ENCODE measurements at places on chromosomes 7 and 10.

GRCh38 chr10:127052001-127052400, 144.4 kb downstream of the INSYN2A start:
- no peak for DNase-seq
- no peaks in the 10 kb centered on the region for H3K36me3 ChIP-seq
- H3K27ac ChIP-seq, result no peak overlapping the region
- H3K4me1 ChIP-seq, result no peaks in the 10 kb centered on the region
- H3K4me3 ChIP-seq, result no peak overlapping the region

DNA sequence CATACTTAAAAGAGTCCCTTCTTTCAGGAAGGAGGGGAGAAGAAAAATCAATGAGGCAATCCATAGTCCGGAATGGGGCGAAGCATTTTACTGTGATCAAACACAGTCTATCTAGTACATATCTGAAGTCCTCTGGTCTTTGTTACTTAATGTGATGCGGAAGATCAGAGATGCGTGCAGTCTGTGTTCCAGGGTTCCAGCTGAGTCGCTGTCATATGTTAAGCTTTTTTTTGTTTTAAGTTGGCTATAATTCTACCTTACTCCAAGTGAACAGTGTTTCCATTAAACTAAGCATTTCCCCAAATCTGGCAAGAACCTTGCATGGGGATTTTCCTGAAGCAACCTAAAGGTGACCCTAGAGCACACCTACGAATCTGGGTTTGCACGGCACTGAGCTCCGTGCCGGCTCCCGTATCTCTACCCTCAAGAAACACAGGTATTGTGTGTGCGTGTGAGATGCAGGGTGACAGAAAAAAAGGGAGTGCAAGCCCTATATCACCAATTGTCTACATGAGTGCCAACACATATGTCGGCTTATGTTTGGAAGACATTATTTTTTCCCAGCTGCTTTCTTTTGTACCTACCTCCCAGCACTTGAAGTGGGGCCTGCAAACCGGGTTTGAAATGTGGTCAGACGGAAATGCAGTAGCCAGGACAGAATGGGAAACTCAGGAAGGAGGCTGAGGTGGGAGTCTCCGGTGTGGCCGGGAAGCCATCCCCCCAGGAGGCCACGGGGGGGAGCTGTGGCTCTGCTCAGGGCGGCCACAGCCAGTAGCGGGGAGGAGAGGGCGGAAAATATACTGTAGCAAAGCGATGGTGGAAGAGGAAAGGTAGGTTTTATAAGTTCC, 435.8 kb upstream of the MGMT start:
- no peaks in the 10 kb centered on the region for H3K27me3 ChIP-seq
- no peak overlapping the region for H3K4me3 ChIP-seq
- no peak for DNase-seq
- H3K36me3 ChIP-seq, result no peaks in the 10 kb centered on the region
- H3K27ac ChIP-seq, result no peak overlapping the region
- no peaks in the 10 kb centered on the region for H3K4me1 ChIP-seq

DNA sequence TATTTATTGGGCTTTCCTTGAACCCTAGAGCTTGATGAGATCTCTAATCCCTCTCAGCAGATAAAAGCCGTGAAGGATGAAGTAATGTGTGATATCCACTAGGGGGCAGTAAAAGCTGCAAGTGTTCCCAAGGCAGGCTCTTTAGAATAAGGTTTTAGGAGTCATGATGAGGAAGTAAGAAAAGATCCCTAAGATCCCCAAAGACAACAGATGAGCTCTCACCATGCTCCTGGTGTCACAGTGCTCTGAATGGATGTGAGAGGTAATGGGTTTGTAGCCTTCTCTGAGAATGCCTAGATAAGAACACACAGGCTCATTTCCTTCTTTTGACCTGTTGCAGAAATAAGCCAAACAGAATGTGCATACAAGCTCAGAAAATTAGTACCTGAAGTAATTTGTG, 70.4 kb upstream of the ITPRID1 start:
- no peak overlapping the region for H3K27ac ChIP-seq
- no peak for DNase-seq
- no peak overlapping the region for H3K4me3 ChIP-seq
- H3K27me3 ChIP-seq, result no peaks in the 10 kb centered on the region
- no peaks in the 10 kb centered on the region for H3K4me1 ChIP-seq

GRCh38 chr7:45007571-45008328, 7.7 kb downstream of the CCM2 start:
- DNase-seq, result no peak
- no peak overlapping the region for H3K4me3 ChIP-seq
- no peaks in the 10 kb centered on the region for H3K27me3 ChIP-seq
- no peak overlapping the region for H3K27ac ChIP-seq
- peaks cover 3% of the 10 kb centered on the region for H3K36me3 ChIP-seq

- H3K4me1 ChIP-seq, result peaks cover 39% of the 10 kb centered on the region
- no peak for DNase-seq
- no peaks in the 10 kb centered on the region for H3K27me3 ChIP-seq
- no peak overlapping the region for H3K4me3 ChIP-seq
- H3K36me3 ChIP-seq, result no peaks in the 10 kb centered on the region
Measured at GRCh38 chr10:14587540-14588083, 187.1 kb downstream of the FAM107B start.

DNA sequence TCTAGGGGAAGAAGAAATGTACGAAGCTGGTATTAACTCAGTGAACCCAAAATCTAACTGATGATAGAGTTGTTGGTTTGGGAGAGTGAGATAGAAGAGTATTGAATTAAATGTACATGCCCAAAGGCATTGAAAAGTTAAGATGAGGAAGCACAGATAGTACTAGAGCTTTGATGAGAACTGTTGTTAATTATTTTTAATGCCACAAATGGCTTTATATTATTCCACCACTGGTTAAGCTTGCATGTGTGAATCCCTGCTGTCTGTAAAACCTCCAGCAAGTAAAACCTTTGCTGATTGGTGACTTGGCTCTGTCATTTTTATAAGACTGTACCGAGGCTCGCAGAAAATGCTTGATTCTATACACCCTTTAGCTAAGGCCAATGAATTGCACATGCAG, 382.7 kb upstream of the LRGUK start:
- H3K36me3 ChIP-seq, result no peaks in the 10 kb centered on the region

DNA sequence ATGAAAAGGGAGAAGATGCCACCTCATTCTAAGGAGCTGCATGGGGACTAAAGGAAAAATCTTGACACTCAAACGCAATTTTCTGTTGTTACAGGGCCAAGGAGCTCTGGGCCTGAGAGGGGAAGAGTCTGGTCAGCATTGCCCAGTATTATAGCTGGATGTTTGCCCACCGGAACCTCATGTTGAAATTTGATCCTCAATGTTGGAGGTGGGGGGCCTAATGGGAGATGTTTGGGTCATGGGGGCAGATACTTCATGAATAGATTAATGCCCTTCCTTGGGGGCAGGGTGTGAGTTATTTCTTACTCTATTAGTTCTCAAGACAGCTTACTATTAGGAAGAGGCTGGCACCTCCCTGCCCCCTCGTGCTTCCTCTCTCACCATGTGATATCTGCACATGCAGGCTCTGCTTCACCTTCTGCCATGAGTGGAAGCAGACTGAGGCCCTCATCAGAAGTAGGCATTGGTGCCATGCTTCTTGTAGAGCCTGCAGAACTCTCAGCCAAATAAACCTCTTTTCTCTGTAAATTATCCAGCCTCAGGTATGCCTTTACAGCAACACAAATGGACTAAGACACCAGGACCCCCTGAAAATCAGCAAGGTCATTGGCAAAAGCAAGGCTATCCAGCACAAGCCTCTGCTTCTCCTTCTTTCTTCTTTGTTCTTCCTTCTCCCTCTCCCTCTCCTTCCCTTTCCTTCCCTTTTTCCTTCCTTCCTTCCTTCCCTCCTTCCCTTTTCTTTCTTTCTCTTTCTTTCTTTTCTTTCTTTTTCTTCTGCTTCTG, 15.1 kb downstream of the GCK start:
- no peak overlapping the region for H3K27ac ChIP-seq
- H3K36me3 ChIP-seq, result no peaks in the 10 kb centered on the region
- H3K4me1 ChIP-seq, result no peaks in the 10 kb centered on the region
- no peaks in the 10 kb centered on the region for H3K27me3 ChIP-seq
- DNase-seq, result no peak
- H3K4me3 ChIP-seq, result no peak overlapping the region

GRCh38 chr7:31284106-31284505, 56.4 kb downstream of the NEUROD6 start:
- no peak overlapping the region for H3K4me3 ChIP-seq
- H3K27ac ChIP-seq, result no peak overlapping the region
- H3K4me1 ChIP-seq, result no peaks in the 10 kb centered on the region
- H3K27me3 ChIP-seq, result no peaks in the 10 kb centered on the region
- no peak for DNase-seq

DNA sequence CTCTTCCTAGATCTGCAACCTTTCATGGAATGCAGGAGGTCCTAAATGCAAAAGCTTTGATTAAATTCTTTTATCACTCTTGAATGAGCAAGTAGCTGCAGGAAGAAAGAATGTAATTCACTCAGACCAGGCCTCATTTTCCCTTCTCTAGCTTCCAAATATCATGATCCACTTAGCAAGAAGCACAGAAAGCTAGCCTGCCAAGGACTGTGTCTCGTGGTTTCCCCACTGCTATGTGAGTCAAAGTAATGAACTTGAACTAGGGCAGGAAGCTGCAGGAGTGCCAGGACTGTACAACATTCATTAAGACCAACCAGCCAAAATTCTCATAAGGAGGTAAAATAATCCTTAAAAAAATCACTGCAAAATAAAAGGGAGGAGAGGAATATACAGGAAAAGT, 379.2 kb downstream of the CALN1 start:
- no peak overlapping the region for H3K4me3 ChIP-seq
- no peaks in the 10 kb centered on the region for H3K27me3 ChIP-seq
- no peaks in the 10 kb centered on the region for H3K4me1 ChIP-seq
- H3K36me3 ChIP-seq, result no peaks in the 10 kb centered on the region

DNA sequence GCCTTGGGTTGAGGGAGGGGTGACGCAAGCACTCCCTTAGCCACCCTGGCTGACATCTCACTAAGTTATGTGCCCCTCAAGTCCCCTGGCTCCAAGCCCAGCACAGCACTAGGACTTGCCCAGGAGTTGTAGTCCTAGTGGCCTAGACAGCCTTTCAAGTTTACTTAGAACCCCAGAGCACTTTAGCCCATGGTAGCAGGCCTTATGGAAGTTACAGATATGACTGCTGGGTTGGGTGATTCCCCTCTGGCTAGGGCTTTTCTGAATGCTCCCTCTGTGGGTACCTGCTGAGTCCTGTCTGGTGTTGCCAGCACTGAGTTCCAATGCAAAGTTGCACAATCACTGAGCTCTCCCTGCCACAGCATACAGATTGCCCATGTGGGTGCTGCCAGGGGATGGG, 83.2 kb downstream of the AHCYL2 start:
- H3K36me3 ChIP-seq, result no peaks in the 10 kb centered on the region
- H3K4me1 ChIP-seq, result no peaks in the 10 kb centered on the region
- H3K27ac ChIP-seq, result no peak overlapping the region
- no peaks in the 10 kb centered on the region for H3K27me3 ChIP-seq
- DNase-seq, result no peak

GRCh38 chr7:128872394-128872824, 9.8 kb downstream of the ATP6V1F start:
- H3K36me3 ChIP-seq, result no peaks in the 10 kb centered on the region
- no peaks in the 10 kb centered on the region for H3K27me3 ChIP-seq
- DNase-seq, result no peak
- H3K4me3 ChIP-seq, result no peak overlapping the region
- H3K27ac ChIP-seq, result no peak overlapping the region

DNA sequence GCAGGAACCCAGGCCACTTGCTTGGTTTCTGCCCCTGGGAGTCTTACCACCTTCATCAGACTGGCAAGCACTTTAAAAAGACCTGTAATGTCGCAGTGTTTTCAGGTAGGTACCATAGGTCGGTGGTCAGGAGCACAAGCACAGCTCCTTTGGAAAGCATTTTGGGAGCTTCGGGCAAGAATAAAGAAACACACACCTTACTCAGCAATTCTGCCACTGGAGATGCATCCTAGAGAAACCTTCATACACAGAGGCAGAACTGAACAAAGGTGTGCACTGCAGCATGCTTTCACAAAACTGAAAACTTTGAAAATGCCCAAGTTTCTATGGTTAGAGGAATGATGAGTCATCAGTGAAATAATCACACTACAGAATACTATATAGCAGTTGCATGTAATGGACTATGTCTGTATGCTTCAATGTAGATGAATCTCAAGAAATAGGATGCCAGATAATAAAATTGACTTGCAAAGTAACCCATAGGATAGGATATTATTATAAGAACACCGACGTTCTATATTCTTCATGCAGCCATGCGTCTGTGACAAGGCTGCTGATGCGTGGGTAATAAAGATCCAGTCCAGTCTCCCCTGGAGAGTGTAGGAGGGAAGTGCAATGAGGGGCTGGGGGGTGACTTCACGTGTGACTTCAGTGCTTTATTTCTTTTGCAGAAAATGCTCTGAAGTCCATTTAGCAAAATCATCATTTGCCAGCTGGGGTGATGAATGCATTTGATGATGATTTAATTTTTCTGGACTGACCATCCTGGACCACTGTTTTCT, 309.5 kb downstream of the WDR37 start:
- H3K36me3 ChIP-seq, result no peaks in the 10 kb centered on the region
- no peak for DNase-seq
- H3K27me3 ChIP-seq, result no peaks in the 10 kb centered on the region

DNA sequence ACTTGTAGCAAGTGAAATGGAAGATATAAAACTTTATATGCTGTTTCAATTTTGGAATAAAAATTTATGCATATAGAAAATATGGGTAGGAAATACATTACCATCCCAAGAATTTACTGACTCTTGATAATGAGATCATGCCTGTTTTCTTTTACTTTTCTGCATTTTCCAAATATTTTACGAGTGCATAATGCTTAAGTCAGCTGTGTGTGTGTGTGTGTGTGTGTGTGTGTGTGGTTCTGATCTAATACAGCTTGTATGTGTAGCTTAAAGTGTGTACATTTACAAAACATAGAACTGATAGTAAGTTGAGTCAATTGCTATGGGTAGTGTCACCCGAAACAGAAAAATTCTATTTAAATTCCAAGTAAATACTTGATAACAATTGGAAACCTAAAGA, 315.9 kb upstream of the LRRN3 start:
- no peak overlapping the region for H3K4me3 ChIP-seq
- no peak overlapping the region for H3K27ac ChIP-seq
- H3K4me1 ChIP-seq, result no peaks in the 10 kb centered on the region
- no peaks in the 10 kb centered on the region for H3K36me3 ChIP-seq
- H3K27me3 ChIP-seq, result no peaks in the 10 kb centered on the region

DNA sequence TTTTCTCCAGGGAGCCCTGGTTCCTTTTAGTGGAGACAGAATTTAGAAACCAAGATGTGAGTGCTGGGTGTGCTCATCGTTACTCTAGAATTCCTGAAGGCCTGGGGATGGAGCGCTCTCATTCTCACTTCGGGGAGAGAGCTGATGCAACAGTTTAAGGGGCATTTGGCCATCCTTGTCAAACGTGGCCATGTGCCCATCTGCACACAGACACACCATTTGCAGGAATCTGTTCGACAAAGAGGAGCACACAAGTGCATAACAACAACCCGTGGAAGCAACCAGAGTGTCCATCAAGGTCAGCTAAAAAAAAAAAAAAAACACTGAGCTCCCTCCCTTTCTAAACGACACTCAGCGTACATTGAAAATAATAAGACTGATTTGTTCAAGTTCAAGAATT, 23.0 kb upstream of the RET start:
- DNase-seq, result no peak
- no peaks in the 10 kb centered on the region for H3K4me1 ChIP-seq
- H3K27ac ChIP-seq, result no peak overlapping the region
- H3K27me3 ChIP-seq, result no peaks in the 10 kb centered on the region
- no peak overlapping the region for H3K4me3 ChIP-seq
- no peaks in the 10 kb centered on the region for H3K36me3 ChIP-seq

- H3K4me3 ChIP-seq, result no peak overlapping the region
- H3K36me3 ChIP-seq, result no peaks in the 10 kb centered on the region
- peaks cover 6% of the 10 kb centered on the region for H3K27me3 ChIP-seq
Measured at GRCh38 chr7:44305564-44306507, 19.6 kb downstream of the CAMK2B start.
